ENCODE measurements at places on chromosomes 3 and 15.

GRCh38 chr3:77328690-77329089, 288.8 kb downstream of the ROBO2 start:
- no peak for DNase-seq

DNA sequence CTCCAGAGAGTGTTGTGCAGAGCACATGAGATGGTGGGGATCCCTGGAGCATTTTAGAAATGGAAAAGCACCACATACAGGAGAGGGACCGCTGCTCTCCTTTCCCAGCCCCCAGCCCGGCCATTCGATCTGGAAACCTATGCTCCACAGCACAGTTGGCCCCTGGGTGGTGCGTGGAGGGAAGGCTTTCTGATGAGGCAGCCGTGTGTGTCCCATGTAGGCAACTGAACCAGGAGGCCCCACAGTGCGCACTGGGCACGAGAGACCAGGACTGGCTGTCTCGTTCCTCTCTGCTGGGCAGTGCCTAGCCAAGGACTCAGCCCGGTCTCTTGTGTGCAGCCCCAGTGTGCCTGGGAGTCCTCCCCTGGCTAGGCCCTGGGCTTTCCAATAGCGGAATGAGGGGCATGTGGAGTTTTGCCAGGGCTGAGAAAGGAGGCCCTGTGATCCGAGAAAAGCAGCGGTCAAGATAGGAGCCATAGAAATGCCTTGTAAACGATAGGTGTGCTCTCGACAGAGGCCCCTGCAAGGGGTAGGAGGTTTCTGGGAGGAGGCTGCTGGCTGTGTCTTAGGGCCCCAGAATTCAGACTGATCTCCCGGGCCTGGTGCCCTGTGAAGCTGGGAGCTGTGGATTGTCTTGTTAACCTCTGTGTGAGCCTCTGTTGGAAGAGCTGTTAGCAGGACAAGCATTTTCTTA, 39.0 kb downstream of the CHDH start:
- DNase-seq: no peak

DNA sequence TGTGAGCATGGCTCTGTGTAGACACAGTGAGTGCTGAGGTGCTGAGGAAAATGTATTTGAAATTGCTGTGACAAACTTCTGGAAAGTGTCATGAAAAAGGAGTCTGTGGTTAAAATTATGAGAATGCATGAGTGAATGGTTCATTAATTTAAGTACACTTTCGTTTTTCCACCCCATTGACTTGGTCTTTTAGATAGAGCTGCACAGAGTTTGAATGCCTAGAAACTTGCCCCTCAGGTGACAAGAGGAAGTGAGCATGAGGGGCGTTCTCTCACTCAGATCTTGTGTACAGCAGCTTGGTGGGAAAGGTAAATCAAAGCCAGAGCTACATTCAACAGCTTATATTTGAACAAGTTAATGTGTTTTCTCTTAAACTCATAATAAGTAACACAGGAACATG, 296.8 kb downstream of the WDR72 start:
- no peak for DNase-seq

- no peak for DNase-seq
Measured at GRCh38 chr3:170064108-170064507, 26.3 kb downstream of the GPR160 start.

DNA sequence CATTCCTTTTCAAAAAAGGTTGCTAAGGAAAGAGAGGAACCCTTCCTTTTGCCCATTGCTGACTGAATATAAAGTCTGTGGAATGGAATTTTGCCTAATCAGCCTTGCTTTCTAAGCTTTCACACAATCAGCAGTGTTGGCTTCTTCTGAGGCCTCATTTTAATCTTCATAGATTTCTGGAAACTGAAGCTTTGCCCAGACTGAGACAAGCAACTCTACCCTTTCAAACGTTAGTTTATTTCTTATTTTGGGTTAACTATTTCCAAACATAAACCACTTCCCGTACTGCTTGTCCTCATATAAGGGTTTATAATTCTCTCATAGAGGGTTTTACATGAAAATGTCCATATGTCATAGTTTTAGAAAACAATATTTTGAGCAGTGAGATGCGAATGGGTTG, 82.9 kb downstream of the NR1D2 start:
- DNase-seq: no peak

- DNase-seq: no peak
Measured at GRCh38 chr15:88631464-88632028, 7.3 kb upstream of the ISG20 start.

- no peak for DNase-seq
Measured at GRCh38 chr3:156161172-156161571, 40.8 kb downstream of the KCNAB1 start.

DNA sequence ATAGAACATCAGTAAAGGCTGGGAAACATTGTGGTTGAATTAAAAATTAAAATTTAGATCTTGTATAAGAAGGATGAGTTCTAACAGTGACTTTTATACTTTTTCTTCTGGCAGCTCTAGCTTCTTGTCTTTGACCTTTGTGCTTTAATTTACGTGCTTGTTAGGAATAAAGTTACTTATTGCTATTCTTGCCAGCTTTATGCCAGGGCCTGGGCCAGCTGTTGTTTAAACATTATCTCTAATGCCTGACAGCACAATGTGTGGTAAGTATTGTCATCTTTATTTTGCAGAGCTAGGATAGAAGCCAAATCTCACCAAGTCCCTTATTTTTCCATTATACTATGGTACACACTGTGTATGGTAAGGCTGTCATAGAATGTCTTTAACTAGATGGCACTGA, 766.7 kb upstream of the GOLIM4 start:
- no peak for DNase-seq

DNA sequence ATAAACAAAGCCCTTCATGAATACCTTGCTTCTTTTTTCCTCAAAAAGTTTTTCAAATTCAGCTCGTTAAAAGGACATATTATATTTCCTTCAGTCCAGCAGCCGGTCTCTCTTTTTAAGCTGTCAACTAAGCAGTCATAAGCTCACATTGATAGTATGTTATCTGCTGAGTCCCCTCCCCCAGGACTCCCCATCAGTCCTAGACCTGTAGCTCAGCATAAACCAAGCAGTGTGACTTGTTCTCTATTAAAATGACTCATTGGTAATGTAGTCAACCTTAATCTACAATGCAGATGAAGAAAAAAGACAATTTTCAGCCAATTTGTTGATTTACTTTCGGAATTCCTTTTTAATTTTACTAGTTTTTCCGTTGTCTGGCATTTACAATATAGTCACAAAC, 483.8 kb downstream of the MECOM start:
- DNase-seq: no peak

DNA sequence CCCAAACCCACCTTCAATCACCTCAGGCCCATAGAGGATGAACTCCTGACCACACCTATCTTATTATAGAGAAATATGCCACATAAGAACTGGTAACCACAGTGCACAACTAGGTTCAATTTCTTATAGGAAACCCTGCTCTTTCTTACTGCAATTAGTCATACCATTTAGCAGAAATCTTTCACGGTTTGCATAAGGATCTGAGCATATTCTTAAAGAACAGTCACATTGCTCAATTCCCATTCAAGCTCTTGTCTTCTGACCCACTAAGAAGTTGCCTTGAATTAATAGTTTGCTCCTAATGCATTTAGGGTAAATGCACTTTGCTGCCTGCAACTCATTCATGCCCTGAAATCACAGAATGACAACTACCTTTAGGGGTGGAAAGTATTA, 9.2 kb downstream of the ERC2 start:
- no peak for DNase-seq

DNA sequence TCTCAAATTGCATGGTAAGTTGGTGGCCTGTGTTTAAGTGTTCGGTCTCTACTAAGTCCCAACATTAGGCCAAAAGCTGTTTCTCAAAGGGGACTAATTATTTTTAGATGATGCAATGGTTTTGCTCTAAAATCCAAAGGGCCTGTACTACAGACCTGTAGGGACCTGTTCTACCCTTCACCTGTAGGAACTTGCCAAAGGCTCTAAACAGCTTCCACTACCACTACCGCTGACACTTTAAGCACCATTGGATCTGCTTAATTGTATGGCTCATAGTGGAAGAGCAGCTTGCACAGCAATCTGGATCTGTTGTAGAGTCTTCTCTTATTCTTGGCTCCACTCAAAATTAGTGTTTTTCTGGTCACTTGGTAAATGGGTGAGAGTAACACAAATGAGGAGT, 346.8 kb downstream of the EPHA6 start:
- no peak for DNase-seq

- no peak for DNase-seq
Measured at GRCh38 chr3:37902674-37903073, 41.0 kb downstream of the CTDSPL start.

DNA sequence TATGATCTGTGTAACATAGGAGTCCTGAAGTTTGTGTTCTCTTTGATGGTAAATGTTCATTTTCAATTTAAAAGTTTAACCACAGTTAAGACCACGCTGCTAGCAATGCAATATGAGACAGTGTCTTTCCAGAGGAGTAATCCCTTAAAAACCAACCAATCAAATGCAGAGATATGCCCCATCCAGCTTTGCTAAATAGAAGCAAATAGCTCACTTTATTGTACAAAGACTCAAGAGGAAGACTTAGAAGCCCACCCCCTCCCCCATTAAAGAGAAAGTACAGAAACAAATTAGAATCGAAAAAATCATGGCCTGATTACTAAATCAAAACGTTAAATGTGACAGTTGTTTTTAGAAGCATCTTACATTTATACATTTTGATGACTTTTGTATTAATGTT, 2.1 kb upstream of the ANP32A start:
- DNase-seq: no peak

DNA sequence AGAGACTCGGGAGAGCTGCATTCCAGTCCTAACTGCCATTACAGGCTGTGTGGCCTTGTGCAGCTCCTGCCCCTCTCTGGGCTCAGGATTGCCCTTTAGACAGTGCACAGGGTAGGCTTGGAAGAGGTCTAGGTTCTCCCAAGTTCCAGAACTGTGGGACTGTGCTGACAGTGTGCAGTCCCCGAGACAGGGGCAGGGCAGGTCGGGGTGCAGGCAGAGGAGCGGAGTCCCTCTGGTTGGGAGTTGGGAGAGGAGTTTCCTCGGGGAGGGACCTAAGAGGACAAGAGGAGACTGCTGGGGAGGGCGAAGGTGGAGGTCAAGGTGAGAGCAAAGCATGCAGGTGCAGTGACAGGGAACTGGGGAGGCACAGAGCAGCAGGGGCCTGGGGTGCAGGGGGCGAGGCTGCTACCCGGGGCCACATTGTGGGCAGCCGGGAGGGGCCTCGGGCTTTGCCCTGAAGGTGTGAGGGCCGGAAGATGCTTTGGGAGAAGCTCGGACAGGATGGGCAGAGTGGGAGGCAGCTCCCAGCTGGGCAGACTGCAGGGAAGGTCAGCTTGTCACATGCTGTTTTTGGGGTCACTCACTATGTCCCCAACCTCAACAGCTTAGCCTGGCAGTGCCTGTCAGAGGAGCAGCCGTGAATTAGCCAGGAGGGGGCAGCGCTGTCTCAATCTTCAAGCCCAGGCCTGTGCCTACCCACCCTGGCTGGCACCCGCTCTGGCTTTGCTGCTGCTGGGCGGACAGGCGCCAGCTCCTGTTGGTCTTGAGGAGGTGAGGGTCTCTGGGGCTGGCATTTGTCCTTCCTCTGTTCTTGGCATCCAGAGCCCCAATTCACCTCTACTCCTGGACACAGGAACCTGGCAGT, 15.4 kb upstream of the CSPG4 start:
- peak; percentile 67 for DNase-seq

- no peak for DNase-seq
Measured at GRCh38 chr3:183247011-183247589, 6.0 kb upstream of the B3GNT5 start.

GRCh38 chr3:57646723-57647122, 46.2 kb downstream of the DENND6A start:
- DNase-seq: no peak

GRCh38 chr3:43239755-43240154, 46.6 kb upstream of the SNRK start:
- DNase-seq: no peak

GRCh38 chr3:160478338-160478737, 28.8 kb upstream of the TRIM59 start:
- no peak for DNase-seq

DNA sequence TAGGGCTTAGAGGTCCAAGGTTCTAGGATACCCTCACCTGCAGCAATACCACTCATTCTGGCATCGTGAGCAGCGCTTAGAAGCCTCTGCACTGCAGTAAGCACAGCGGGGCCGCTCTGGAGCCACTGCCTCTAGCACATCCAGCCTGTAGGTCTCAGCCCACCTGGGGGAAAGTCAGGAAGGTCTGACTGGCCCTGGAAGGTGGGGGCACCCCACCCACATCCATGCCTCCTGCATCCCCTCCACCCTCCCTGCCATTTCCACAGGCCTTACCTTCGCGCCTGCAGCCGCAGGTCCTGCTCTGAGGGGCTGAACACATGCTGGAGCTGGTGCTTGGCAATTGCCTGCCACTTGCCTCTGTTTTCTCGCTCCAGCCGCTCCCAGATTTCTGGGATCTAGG, 901 bp upstream of the RASSF1 start:
- no peak for DNase-seq

DNA sequence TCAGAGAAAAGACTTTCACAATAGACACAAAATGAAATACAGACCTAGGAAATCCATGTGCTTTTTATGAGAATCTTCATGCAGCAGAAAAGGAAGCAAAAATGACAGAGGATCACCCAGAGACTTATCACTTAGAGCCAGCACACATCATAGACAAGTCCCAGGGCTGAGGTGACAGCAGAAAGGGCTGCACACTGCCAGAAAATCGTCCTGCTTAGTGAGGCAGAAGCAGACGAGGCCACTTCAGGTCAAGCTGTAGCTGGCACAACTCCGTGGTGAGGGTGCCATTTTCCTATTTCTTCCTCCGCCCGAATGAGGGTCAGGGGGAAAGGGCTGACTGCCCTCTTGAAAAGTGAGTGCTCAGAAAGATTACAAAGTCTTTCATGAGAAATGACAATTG, 95.9 kb upstream of the TNIK start:
- no peak for DNase-seq

DNA sequence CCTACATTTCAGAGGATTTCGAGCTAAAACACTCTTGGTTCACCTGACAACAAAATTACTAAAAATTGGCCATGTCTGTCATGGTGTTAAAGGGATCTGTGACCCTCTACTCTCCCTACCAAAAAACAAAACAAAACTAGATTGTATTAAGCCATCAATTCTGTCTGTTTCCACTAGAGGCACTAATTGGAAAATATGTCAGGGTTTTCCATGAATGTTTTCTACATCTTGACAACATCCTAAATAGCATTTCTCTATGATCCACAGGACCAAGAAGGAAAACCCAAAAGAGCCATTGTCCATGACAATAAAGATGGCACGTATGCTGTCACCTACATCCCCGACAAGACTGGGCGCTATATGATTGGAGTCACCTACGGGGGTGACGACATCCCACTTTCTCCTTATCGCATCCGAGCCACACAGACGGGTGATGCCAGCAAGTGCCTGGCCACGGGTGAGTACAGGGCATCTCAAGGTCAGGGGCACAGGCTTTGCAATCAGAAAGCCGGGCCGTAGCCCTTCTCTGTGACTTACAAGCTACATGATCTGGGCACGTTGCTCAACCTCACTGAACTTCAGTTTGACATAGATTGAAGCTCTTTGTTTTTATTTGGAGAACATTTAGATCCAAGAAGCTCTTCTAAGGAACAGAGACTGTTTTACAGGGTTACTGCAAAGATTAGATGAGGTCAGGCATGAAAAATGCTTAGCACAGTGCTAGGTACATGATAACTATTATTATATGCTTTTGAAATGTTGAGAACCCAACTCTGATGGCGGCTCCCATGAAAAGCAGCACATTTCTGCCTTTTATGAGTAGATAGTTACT, 74.8 kb downstream of the DNASE1L3 start:
- no peak for DNase-seq

Data from effector CD4-positive, alpha-beta T cell (primary cell).